Stimulated activated CD4-positive, alpha-beta T cell treated with anti-CD3 and anti-CD28 coated beads, Interleukin-1b, Interleukin-23, amount 100 ng/mL, for 1 hour (primary cell): ENCODE measurements at places on chromosomes 1 and 21.

GRCh38 chr1:187226396-187226795 lies 397.6 kb downstream of the PLA2G4A start:
- DNase-seq, result no peak

- DNase-seq, result no peak
These were observed 829 bp downstream of the ADAR start for GRCh38 chr1:154607106-154607608.

DNA sequence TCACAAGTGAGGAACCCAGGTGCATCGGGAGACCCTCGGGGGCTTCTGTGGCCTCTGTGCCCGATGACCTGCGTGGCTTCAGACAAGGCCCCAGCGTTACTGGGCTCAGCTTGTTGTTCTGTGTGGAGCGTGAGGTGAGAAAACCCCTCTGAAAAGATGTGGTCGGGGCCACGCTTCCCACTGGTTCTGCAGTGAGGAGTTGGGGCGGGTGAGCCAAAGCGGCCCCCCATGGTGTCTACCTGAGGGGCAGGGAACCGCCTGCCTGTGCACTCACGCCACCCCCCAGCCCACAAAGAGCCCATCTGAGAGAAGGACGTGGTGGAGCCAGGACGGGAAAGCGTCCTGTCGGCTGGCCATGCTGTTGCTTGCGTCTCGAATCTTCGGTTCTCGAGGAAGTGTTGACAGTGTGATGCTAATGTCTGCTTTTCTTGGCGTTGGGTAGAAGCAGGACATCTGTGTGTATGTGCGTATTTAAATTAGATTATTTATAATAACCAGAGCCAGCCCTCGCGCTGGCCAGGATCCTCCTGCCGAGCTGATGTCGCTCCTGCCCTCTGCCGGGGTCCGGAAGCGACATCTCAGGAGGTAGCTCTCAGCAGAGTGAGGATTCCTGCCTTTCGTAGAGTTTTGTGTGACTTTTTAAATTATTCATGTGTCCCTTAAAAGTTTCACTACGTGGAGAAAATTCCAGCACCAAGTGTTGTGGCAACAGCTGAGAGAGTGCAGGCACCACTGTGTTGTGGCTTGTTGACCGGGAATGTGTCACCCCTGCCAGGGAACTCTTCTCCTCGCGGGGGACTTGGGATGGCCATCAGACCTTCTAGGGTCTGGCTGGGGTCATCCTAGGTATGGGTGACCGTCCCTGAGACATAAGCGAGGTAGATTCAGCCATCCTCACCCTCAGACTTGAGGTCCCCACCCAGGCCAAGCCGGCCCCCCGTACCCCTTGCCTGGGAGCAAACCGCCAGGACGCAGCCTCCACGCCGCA lies 15.3 kb downstream of the TMEM201 start:
- no peak for DNase-seq

DNA sequence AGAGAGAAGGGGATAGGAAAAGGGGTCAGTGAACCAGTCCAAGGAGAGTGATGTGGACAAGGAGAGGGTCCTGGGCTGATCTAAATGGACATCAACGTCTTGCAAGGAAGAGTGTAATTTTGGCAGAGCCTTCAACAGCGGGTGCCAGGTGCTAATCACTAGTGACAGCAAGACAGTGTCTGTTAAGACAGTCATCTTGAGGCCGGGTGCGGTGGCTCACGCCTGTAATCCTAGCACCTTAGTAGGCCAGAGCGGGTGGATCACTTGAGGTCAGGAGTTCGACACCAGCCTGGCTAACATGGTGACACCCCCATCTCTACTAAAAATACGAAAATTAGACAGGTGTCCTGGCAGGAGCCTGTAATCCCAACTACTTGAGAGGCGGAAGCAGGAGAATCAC lies 12.2 kb upstream of the PADI6 start:
- DNase-seq, result no peak

GRCh38 chr1:192936313-192937018 lies 122.7 kb downstream of the UCHL5 start:
- no peak for DNase-seq

DNA sequence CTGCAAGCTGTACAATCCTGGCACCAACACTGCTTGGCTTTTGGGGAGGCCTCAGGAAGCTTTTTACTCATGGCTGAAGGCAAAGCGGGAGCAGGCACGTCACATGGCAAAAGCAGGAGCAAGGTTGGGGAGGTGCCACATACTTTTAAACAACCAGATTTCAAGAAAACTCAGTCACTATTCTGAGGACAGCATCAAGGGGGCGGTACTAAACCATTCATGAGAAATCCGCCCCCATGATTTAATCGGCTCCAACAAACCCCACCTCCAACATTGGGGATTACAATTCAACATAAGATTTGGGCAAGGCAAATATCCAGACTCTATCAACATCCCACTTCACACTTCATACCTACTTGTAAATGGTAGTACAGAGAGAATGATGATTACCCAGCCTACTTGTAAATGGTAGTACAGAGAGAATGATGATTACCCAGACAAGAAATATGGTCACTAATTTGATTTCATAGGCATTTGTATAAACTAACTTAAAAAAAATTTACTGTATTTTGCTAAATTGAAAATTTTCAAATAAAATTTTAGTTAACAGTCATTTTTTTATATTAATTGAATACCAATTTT lies 24.9 kb downstream of the ATP5PF start:
- DNase-seq, result no peak

DNA sequence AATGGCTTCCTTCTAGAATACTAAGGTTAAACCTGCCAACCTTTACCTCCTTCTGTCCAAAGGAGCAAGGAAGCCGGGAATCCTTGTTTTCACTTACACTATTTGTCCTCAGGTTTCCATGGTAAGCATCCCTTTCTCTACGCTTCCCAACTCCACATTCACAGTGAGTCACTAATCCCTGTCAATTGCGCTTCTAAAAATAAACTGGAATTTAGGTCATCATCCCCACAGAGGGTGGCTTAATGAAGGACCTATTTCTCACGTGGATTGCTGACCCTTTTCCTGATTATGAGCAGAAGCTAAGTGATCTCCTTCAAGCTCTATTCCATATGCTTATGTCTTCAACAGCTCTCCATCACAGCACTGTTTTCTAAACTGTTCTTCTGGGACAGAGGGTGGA lies 39.9 kb upstream of the ABCA4 start:
- DNase-seq, result no peak
